ENCODE measurements at places on chromosomes 12 and 14.

DNA sequence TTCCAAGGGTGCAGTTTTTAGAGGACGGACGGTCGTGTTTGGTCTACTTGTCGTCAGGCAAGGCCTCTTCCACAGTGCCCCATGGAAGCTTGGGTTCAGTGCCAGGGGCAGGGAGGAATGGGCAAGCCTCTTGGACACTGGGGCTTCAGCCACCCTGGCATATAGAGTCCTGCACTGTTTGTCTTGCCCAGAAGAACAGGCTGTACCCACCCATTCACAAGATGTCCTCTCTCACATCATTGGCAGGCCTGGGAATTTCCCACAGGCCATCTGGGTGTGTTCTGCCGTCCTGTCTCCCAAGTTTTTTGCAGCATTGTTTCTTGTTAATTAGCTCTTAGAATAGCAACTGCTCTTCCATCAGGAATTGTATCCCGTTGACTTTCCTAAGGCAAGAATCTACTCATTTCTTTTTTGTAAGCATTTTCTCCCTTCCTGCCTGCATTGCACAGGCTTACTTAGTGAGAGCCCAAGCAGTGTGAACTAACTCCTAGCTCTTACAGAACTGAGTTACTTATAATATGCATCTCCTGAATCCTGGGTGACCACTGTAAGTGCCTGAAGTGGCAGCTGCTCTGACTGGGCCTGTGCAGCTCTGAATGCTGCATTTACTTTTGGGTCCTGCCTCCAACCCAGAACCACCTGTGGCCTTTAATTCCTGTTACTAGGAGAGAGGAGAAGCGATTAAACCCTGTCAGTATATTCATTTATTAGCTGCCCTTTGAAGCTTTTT is 149.4 kb upstream of the HIF1A start:
- no peak for DNase-seq

DNA sequence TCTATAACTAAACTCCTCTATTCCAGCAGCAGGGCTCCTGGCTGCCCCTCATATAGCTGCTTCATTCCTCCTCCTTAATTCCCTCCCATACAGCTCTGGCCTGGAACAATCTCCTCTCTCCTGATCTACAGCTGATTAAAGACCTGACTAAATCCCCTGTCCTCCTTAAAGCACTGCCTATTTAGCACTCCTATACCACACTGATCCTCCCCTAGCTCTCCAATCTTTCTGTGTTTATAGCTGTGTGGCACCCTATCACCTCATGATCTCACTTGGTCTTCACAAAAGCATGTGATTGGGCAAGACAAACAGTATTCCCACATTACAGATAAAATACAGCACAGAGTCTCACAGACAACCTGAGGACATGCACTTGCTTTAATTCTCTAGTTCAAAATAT is 17.4 kb downstream of the FMNL3 start:
- no peak for DNase-seq

- no peak for DNase-seq
Observed at GRCh38 chr12:13973996-13974395, 7.4 kb downstream of the GRIN2B start.

DNA sequence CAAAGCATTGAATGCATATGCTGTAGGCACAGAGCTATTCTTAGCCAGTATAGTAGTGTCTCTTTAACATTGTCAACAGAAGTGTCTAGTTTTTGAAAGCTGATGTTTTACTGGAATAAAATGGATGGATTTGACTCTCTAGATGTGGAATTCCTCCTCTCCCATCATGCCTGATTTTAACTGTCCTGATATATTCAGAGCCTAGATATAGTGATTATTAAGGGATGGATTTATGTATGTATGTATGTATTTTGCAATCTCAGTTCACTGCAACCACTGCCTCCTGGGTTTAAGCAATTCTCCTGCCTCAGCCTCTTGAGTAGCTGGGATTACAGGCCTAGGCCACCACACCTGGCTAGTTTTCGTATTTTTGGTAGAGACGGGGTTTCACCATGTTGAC is 144.8 kb upstream of the NAV3 start:
- DNase-seq: no peak

- DNase-seq: no peak
Observed at GRCh38 chr14:93775158-93775557, 13.1 kb downstream of the PRIMA1 start.

- no peak for DNase-seq
Observed at GRCh38 chr12:44851586-44851985, 24.5 kb downstream of the NELL2 start.

DNA sequence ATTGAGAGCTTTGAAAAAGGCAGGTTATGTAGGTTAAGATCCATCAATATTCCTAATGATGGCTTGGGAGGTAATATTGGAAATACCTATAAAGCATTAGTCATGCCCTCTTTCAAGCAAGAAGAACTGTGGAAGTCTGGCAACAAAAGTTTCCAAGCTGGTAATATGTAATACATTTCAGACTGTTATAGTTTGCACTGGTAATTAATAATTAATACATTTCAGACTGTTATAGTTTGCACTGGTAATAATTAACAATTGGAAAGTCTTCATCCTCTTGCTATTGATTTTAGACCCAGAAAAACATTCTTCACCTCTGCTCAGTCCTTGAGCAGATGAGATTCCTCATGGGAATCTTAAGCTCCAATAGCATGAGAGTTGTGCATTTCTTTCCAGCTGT is 29.0 kb upstream of the WDR89 start:
- no peak for DNase-seq

DNA sequence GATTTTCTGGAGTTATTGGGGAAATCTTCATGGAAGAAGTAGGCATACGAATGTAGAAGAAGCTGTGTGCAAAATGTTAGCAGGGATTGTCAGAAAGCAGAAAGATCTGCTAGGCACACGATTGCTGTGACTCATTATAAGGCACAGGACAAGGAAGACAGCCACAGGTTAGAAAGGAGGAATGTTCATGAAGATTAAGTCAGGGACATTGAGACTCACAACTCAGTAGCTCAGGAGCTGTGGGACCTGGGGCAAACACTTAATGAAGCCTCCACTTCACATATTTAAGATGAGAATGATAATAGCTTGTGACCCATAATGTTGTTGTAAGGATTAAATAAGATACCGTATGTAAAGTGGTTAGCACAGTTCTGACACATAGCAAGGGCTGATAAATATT is 26.6 kb upstream of the RTRAF start:
- no peak for DNase-seq

Data from CD4-positive, alpha-beta T cell treated with Interleukin-12 subunit alpha and Interleukin-12 subunit beta, for 1 hour (primary cell).